ENCODE measurements at places on chromosomes 16 and 17.

DNA sequence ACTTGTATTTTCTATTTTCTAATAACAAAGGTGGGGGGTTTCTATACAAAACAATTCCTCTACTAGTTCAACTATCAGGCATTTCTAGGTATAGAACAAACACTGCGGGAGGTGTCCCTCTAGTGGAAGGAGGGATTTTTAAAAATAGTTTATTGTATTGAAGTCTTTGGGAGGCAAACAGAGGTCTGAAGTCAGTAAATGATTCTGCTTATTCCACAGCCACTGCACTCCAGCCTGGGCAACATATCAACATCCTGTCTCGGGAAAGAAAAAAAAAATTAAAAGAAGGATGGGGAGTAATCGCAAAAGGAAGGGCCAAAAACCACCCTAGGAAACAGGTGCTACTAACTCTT lies 648 bp upstream of the ERCC4 start:
- no peak for DNase-seq

DNA sequence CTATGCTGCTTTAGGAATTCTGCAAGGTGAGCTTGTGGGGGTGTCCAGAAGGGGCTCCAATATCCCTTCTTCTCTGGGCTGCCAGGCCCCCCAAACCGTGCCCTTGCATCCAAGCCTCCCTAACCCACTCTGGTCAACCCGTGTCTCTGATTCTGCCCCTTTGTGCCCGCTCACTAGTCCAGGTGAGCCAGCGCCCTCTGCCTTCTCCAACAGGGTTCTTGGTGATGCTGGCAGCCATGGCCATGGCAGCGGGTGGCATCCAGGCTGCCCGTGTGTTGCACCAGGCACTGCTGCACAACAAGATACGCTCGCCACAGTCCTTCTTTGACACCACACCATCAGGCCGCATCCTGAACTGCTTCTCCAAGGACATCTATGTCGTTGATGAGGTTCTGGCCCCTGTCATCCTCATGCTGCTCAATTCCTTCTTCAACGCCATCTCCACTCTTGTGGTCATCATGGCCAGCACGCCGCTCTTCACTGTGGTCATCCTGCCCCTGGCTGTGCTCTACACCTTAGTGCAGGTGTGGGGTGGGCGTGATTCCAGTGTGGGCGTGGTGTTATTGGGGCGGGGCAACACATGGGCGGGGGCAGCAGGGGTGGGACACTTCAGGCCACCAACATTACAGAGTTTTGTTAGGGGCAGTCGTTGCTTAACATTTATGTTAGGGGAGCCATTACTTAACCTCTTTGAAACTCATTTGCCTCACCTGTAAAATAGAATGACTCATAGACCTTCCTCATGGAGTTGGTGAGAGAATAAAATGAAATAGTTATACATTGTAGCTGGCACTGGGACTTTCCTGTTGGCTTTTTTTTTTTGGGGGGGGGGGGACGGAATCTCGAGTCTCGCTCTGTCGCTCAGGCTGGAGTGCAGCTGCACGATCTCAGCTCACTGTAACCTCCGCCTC lies 31.4 kb downstream of the ANKRD40 start:
- DNase-seq = no peak

- DNase-seq = no peak
Observed at GRCh38 chr17:5877948-5878347, 192.2 kb upstream of the WSCD1 start.

GRCh38 chr17:39057701-39058206 lies 90.6 kb upstream of the FBXO47 start:
- no peak for DNase-seq

DNA sequence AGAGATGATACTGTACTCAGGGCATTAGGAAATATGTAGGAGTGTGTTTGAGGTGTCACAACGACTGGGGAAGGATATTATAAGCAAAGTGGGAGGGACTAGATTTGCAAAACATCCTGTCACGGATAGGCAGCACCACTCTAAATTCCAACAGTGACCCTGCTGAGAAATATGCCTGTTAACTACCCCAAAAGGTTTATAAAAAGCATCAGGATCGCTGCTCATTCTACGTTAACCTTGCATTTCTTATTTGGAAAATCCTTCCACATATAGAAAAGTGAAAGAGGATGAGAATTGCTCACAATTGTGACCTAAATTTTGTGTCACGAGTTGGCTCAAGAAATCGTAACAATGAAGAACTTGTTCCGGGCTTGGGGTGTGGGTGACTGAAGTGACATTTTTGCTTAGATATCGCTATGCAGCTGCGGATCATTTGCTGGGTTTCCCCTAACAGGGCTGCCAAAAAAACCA lies 51.6 kb downstream of the N4BP1 start:
- DNase-seq = no peak

DNA sequence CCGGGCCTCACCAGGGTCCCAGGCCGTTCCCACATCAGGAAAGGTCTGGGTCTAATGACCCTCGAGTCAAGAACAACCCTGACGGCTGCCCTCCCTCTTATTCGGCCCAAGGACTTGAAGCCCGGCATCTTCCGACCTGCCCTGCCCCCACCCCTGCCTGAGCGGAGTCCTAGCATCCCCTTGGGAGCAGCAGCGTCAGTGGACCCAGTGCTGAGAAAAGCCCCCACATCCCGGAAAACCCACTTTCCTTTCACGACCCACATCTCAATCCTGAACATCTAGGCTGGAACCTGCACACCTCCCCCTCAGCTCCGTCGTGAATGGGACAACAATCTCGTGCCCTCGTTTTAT lies 769 bp downstream of the TMEM88 start:
- DNase-seq = no peak

GRCh38 chr17:41553176-41553575 lies 18.7 kb downstream of the KRT9 start:
- no peak for DNase-seq

- DNase-seq = peak; percentile 81
Observed at GRCh38 chr16:740764-741505, at the start of gene CIAO3. Gene CIAO3 (minus strand): TSS chr16:740997. CDS start chr16:740985, 12 bp downstream.

- DNase-seq = no peak
Observed at GRCh38 chr16:89690392-89690901, 4.0 kb downstream of the CDK10 start.

DNA sequence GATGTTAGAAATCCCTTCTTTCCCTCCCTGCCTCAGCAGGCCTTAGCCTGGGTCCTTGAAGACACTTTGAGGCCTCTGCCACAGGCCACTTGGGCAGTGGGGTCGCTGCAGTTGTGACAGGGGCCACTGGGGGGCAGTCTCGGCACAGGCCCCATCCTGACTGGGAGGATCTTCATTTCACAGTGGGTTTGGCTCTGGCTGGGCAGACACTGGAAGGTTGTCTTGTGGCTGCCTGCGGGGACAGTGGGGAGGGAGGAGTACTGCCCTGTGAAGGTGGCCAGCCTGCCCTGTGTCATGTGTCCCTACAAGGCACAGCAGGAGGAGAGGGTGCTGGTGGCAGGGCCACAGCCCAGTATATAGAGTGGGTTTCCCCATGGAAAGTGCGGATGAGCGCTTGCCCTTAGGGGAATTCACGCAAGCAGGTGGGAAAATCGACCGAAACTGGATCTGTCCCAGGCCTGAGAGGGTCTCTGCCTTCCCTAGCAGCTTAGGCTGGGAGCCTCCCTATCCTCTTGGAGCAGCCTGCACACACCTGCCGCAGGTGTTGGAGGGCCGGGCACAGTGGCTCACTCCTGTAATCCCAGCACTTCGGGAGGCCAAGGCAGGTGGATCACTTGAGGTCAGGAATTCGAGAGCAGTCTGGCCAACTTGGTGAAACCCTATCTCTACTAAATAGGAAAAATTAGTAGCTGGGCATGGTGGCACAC lies 28.8 kb downstream of the GINS2 start:
- peak; percentile 34 for DNase-seq

GRCh38 chr16:89581045-89581695 lies 5.6 kb downstream of the CPNE7 start:
- DNase-seq = no peak

All from stimulated activated CD8-positive, alpha-beta memory T cell treated with anti-CD3 and anti-CD28 coated beads, Interleukin-15, amount 100 ng/mL, for 1 hour (primary cell).